MCF 10A (cell line): ENCODE measurements at places on chromosomes 4 and X. TPM values are rescaled to one million over a fixed set of nuclear protein-coding genes. Genes with fewer than 3 reads are reported as not detected.

GRCh38 chr4:73193155-73193554, 65.4 kb downstream of the ANKRD17 start:
- peaks cover 22% of the 10 kb centered on the region for H3K36me3 ChIP-seq
- DNase-seq = no peak
- H3K4me1 ChIP-seq = peaks cover 6% of the 10 kb centered on the region
- H3K4me3 ChIP-seq = no peak overlapping the region
- H3K27ac ChIP-seq = no peak overlapping the region

DNA sequence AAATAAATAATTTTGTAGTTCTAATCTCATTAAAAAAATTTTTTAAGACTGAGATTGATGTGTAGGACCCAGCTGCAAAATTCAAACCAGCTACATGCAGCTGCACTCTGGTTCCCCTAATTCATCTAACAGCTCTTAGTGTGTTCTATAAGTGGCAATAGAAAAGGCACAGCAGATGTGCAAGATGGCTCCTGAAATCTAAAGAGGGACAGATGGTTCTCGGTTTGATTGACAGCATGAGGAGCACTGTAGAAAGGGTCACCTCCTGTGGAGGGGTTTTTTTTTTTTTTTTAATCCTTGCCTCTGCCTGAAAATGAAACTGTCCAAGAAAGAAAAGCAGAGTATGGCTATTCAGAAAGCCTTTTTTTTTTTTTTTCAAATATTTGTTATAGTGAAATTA, 16.9 kb upstream of the OCIAD1 start:
- no peak overlapping the region for H3K27ac ChIP-seq
- no peaks in the 10 kb centered on the region for H3K36me3 ChIP-seq

SMIM43 gene
- not detected in 2 replicates for total RNA-seq

- peaks cover 14% of the 10 kb centered on the region for H3K27me3 ChIP-seq
- no peak overlapping the region for H3K27ac ChIP-seq
- DNase-seq = no peak
These were observed 359 bp upstream of the GAB3 start for GRCh38 chrX:154751203-154751668.

NFXL1 gene
- 52.4 and 53.0 TPM in 2 replicates for total RNA-seq

DNA sequence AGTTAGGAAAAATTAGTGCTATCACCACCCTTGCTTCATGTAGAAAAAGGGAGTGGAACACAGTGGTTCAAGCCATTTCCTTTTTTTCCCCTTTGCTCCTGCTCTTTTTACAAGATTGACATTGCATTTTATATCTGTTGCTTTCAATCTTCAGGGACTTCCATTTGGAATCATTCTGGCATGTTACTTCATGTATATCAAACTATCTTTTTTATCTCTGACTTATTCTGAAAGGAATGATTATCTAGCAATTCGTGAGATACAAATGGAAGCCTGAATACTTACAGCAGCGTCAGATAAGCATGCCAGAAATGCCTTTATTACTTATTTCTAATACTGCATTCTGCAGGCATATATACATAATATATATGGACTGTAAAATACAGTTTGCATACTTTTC, 20.4 kb downstream of the ADGRL3 start:
- no peaks in the 10 kb centered on the region for H3K4me1 ChIP-seq
- H3K27ac ChIP-seq = no peak overlapping the region
- no peak for DNase-seq
- H3K36me3 ChIP-seq = no peaks in the 10 kb centered on the region
- no peaks in the 10 kb centered on the region for H3K27me3 ChIP-seq
- no peak overlapping the region for H3K4me3 ChIP-seq

DNA sequence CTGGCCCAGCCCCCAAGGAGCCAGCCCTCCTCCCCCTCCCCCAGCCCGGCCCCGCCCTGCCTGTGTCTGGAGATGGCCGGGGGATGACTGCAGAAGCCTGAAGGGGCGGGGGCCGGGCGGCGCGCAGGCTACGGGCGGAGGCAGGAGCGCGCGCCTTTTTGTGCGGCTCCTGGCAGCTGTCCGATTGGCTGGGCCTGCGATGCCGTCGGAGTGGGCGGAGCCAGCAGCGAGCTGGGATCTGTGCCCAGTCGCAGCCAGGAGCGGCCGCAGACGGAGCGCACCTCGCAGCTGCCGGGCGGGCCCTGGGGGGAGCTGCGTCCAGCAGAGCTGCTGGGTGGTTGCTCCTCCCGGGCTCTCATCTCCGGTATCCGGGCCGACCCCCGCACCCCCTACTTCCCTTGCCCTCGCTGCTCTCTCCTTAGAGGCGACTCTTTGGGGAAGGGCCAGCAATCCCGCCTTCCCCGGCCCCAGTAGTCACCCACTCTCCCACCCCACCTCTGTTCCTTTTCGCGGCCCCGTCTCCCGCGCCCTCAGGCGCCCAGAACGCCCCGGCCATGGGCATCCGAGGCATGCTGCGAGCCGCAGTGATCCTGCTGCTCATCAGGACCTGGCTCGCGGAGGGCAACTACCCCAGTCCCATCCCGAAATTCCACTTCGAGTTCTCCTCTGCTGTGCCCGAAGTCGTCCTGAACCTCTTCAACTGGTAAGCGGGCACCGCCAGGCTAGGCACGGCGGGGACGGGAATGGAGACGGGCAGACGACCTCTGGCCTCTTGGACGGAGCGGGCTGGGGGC, at the start of gene GABRQ:
Gene GABRQ, plus strand, starts transcription at position 247 of the 794 bp plus-strand sequence. Its CDS starts 308 bp downstream, at position 555.
- no peaks in the 10 kb centered on the region for H3K27me3 ChIP-seq
- peak within 1 kb of the TSS; percentile 14 for H3K4me3 ChIP-seq
- no peak within 1 kb of the TSS for H3K27ac ChIP-seq
- DNase-seq = peak; percentile 46
- H3K36me3 ChIP-seq = no peaks in the 10 kb centered on the region

CENPVL1 gene
- total RNA-seq = not detected in 2 replicates

DNA sequence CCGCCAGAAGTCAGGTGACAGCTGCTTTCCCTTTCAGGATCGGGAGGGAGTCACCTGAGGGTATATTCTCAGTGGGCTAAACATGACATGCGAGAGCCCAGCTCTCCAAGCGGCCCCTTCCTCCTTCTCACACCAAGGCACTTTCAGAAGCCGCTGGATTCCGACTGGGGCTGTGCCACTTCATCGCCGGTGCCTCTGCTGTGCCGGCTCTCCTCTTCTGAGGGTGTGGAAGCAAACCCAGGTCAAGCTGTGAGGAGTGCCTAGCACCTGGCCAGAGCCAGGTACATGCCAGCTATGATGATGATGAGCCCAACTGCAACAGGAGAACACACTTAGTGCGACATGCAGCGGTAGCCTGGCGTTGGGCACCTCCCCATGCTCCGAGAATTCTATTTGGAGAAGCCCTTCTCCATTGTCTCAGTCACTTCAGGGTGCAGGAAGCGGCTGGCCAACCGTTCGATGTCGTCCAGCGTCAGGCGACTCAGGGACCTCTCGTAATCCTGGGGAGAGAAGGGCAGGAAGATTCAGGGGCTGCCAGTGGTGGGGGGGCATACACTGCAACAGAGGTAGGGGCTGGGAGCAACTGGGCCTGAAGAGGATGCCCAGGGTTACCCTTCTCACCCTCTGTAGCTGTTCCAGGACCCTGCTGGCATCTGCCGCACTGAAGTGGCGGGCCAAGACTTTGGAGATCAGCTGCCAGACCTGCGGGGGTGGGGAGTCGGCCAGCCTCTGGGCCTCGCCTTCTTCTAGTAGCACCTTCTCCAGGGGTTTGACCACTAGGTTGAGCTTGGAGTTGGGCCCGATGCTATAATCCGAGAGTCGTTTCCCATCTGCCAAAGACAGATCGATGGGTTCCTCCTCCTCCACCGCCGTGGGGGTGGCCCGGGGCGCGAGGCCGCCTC, 1.0 kb downstream of the UBL4A start:
- H3K27ac ChIP-seq = no peak overlapping the region
- H3K4me1 ChIP-seq = peaks cover 7% of the 10 kb centered on the region
- H3K27me3 ChIP-seq = peaks cover 23% of the 10 kb centered on the region
- peak overlapping the region; percentile 52 for H3K4me3 ChIP-seq
- DNase-seq = no peak

DNA sequence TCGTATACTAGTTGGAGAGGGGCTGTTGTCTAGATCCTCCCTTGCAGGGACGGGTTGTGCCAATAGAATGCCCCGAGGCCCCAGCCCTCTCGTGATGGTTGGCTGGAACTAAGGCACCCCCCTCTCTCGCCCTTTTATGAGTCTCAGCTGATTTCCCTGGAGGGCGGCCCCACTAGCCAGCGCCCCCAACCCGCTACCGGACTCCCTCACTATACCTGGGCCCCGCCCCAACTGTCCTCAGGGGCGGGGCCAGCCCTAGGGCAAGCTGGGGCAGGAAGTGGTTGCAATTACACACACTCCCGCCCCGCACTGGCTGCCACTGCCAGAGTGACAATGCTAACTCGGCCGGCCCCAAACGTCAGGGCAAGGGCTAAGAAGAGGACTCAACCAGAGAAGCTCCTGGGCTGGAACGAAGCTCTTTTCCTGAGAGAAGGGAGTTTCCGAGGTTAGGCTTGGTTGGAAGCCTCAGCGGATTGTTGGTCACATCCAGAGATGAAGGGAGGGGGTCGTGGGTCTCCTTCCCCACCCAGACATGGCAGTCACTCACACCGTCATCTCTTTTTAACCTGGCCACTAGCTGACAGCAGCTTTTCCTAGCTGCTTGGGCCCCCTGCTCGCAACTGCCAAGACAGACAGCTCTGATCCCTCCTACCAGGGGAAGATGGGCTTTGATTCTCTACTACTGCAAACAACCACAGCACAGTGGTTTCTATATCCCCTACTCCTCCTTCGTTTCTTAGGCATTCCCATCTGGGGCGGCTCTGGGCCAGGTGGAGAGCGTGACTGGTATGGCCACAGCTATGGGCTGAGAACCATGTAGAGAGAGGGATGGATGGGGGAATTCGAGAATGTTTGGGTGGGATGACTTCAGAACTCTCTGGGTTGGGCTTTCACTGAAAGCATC, 21.0 kb upstream of the BCORL1 start:
- peak overlapping the region; percentile 29 for H3K4me3 ChIP-seq
- DNase-seq = peak; percentile 58
- H3K36me3 ChIP-seq = no peaks in the 10 kb centered on the region
- no peak overlapping the region for H3K27ac ChIP-seq
- no peaks in the 10 kb centered on the region for H3K4me1 ChIP-seq
- H3K27me3 ChIP-seq = peaks cover 3% of the 10 kb centered on the region

DMRTC1B gene
- total RNA-seq = not detected in 2 replicates

- H3K4me3 ChIP-seq = no peak overlapping the region
- H3K27ac ChIP-seq = no peak overlapping the region
- no peaks in the 10 kb centered on the region for H3K36me3 ChIP-seq
- peaks cover 17% of the 10 kb centered on the region for H3K27me3 ChIP-seq
These were observed 32.7 kb upstream of the CASK start for GRCh38 chrX:41956027-41956426.

GRCh38 chrX:71558920-71559319, 19.3 kb upstream of the GCNA start:
- peaks cover 90% of the 10 kb centered on the region for H3K36me3 ChIP-seq
- no peak overlapping the region for H3K4me3 ChIP-seq
- H3K27me3 ChIP-seq = peaks cover 48% of the 10 kb centered on the region

GLRB gene
- total RNA-seq = 5.9 and 7.1 TPM in 2 replicates

DNA sequence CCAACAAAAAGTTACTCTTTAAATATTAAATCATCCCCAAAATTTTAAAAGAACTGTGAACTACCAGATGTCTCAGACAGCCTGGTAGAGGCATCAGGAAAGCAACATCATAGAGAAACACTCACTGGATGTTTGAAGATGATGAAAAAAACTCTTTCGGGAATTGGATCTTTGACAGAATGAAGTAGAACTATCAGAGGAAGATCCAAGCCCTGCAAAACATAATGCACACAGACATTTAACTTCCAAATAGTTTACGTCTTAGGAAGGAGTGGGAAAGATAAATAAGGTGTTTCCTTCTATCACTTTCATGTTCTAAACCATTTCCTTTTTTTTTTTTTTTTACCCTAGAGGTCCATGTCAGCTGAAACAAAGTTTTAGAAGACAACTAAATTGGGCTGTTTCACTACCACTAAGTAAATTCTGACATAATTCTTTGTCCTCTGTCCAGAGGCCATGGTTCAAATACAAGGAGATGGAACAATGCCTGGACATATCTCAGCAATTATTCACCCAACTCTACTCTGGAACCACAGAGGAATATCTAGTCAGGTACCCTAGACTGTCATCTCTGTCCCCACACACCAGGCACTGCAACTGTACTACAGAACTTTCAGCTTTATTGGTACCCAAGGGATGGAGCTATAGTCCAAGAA, 217.7 kb upstream of the INTU start:
- H3K4me3 ChIP-seq = no peak overlapping the region
- no peak for DNase-seq
- no peaks in the 10 kb centered on the region for H3K36me3 ChIP-seq
- no peak overlapping the region for H3K27ac ChIP-seq
- H3K27me3 ChIP-seq = no peaks in the 10 kb centered on the region

RNF175 gene
- 0.42 and 0.66 TPM in 2 replicates for total RNA-seq

- DNase-seq = peak; percentile 38
- H3K27ac ChIP-seq = peak overlapping the region; percentile 32
- H3K4me1 ChIP-seq = peaks cover 30% of the 10 kb centered on the region
These were observed 43.6 kb downstream of the RBM47 start for GRCh38 chr4:40586034-40586433.

DNA sequence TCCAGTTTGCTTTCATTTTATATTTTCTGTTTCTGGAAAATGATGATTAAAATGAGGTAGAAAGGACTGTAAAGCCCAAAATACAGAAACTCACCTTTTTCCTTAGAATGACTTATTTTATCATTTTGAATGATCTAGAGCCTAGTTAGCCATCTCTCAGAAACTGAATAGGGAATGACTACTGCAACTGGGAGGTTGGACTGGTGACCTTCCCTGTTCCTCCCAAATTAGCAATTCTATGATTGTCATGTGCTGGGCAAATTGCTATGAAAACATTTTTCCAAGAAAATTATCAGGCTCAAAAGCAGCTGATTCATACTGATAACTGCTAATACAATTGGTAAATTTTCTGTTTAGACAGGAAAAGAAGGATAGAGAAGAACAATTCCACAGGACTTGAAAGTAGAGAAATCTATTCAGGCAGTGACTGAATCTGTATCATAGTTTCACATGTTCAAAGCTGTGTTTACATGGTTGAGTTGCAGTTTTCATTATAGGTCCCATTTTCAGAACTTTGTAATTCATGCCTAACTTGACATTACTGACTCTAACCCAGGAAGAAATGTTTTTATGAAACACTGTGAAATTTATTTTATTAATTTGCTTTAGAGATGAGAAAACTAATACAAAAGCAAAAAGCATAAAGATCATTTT, 43.4 kb upstream of the SEC24B start:
- no peaks in the 10 kb centered on the region for H3K27me3 ChIP-seq
- no peak overlapping the region for H3K4me3 ChIP-seq
- H3K27ac ChIP-seq = no peak overlapping the region
- no peaks in the 10 kb centered on the region for H3K4me1 ChIP-seq
- H3K36me3 ChIP-seq = no peaks in the 10 kb centered on the region

MAGEB3 gene
- not detected in 2 replicates for total RNA-seq

- no peaks in the 10 kb centered on the region for H3K27me3 ChIP-seq
- H3K4me3 ChIP-seq = no peak overlapping the region
- no peak for DNase-seq
- no peak overlapping the region for H3K27ac ChIP-seq
- no peaks in the 10 kb centered on the region for H3K36me3 ChIP-seq
- H3K4me1 ChIP-seq = peaks cover 31% of the 10 kb centered on the region
These were observed 46.1 kb downstream of the TMEM131L start for GRCh38 chr4:153512162-153512852.
